Hematopoietic multipotent progenitor cell treated with erythropoietin and hydrocortisone succinate and interleukin-3 and kit ligand, for 17 days (in vitro differentiated cells): ENCODE measurements at places on chromosomes 1 and 21.

GRCh38 chr1:183841950-183842794 is 37.3 kb downstream of the RGL1 start:
- DNase-seq = no peak

- DNase-seq = no peak
These were observed 110.3 kb upstream of the ESRRG start for GRCh38 chr1:216833509-216833908.

- no peak for DNase-seq
These were observed 40.0 kb downstream of the CFAP74 start for GRCh38 chr1:1963570-1963969.

DNA sequence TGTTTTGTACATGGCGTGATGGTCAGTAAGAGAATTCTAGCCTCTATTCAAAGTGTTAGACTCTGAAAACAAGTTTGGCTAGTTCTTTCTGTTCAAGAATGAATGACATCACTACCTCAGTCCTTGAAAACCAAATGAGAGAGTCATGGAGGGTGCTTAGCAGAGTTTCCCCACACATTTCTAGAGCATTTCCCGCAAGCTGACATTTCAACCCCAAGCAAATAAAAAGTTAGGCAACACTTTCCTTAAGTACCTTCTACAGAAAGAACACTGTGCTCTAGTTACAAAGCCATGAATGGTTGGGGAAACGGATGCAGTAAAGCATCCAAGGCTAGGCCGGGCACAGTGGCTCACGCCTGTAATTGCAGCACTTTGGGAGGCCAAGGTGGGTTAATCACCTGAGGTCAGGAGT is 47.9 kb upstream of the SLC44A3 start:
- DNase-seq = no peak

- DNase-seq = no peak
These were observed 32.0 kb upstream of the FAM89A start for GRCh38 chr1:231072041-231072440.

DNA sequence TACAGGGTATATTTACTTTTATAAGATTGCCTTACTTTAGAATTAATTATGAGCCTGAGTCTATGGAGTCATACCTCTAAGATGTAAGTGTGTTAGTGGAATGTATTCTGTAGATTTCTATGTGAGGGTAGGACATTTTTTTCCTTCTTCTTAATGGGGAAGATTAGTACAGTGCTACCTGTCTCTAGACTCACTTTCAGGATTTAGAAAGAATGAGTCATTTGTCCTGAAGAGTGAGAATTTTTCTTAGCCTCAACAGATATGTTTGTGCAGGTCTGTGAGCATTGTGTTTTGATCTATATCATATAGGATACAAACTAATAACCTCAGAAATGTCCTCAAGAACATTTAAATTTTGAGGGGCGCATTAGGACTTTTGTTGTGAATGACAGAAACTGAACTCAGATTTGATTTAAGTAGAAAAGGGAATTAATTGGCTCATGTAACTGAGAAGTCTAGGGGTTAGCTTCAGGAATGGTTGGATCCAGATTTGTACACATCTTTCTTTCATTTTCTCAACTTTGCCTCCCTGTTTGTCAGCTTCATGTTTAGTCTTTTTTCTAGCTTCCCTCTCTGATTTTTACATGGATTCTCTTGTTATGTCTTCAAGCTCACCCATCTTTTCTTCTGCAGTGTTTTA is 45.3 kb downstream of the TTC3 start:
- no peak for DNase-seq

- no peak for DNase-seq
These were observed 11.3 kb downstream of the NCSTN start for GRCh38 chr1:160354388-160354985.

DNA sequence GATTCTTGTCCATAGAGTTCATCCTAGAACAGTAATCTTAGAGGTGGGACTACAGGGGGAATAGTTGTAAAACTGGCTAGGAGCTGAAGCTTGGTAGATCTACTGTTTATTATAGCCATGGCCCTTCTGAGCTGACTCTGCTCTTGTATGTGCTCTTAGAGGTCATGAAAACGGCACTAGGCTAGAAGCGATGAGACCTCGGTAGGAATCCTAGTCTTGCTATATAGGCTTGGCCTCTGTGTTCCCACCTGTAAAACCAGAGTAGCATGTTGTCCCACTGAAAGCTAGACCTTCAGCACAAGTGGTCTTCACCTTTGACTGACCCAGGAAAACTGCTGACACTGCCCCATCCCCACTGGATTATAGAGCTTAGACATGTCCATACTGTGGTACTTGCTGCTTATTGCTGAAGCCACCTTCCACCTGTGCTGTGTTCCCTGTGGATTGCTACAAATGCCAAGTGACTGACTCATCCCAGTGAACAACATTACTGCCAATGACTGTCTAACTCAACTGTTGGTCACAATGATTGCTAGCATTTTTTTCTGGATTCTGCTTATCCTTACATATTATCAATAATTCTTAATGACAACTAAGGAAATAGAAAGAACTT is 23.0 kb upstream of the PIGC start:
- DNase-seq = no peak

DNA sequence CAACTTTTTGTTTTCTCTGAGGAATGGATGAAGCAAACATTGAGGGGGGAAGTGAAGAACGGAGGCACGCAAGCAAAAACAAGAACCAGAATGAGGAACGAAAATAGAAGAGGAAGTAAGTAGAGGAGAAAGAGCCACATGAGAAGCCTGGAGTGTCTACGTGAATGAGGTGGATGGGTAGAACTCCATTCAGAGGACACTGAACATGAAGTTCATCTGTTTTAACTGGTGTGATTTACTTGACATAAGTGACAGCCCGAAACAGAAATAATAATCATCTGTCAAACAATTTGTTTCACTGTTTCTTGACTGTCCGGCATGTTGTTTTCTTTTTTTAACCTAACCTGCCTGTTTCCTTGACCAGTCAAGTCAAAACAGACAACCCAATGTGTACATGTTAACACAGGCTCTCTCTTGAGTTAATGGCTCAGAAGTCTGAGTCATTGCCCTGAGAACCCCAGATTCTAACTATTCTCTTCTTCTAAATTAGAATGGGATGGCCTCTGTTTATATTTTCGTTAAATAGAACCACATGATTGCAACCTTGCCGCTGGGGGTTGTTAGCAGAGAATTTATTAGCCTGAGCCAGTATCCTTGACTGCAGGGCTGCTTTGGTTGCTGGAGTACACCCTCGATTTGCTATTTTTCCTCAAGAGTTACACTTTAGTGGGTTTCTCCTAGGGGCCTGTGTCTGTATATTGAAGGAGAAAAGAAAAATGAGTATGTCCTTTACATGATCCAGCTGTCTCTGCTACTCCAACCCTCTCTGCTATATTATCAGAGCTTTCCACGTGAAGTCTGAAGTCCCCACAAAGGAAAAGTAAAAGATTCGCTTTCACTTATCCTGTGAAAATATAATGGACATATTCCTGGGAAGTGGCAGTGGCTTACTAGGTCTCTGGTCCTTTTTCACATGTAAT is 151.7 kb downstream of the ZC3H11B start:
- DNase-seq = no peak

- no peak for DNase-seq
These were observed 52.4 kb downstream of the TMEM53 start for GRCh38 chr1:44621841-44622286.

GRCh38 chr1:172895050-172895460 is 155.7 kb downstream of the TNFSF18 start:
- no peak for DNase-seq
